ENCODE measurements at places on chromosomes 2 and 18.

GRCh38 chr2:151976945-151977353 lies 121.9 kb downstream of the CACNB4 start:
- DNase-seq: no peak

GRCh38 chr2:241898463-241899270 lies 29.1 kb downstream of the RTP5 start:
- no peak for DNase-seq

GRCh38 chr2:3414133-3414860 lies 34.8 kb downstream of the TRAPPC12 start:
- DNase-seq: no peak

GRCh38 chr18:7207366-7207915 lies 23.4 kb upstream of the LRRC30 start:
- DNase-seq: no peak

GRCh38 chr18:24502667-24503523 lies 42.5 kb downstream of the HRH4 start:
- DNase-seq: no peak

DNA sequence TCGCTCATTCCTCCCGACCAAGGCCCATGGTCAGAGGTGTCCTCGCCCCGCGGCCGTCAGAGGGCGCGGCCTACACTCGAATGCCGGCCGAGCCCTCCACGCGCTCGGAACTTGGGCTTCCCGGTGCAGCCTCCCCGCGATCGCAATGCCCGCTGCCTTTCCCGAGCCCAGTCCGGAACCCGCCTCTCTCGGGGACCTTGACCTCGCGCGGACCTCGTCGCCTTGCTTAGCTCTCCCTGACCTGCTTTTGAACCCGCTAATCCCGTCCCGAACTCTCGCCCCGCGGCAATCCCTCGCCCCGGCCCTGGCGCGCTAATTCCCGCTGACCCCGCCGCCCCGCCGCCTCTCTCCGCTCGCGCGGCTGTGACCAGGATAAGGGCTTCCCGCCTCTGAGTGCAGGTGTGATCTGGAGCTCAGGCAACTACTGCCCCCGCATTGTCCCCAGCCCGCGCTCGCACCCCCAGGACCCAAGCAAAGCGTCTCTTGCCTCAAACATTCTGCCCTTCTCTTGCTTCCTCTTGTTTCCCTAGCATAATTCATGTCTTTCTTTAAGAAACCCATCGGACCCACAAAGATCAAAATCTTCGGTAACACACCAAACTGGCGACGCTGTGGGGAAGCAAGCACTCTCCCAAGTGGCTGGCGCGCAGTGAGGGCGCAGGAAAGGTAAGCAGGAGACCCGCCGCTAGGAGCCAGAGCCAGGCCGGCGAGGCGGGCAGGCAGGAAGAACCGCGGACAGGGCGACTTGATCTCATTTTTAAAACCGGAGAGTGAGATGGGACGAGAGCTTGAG lies 46.6 kb upstream of the ATP6V1B1 start:
- DNase-seq: no peak

- no peak for DNase-seq
Measured at GRCh38 chr2:73891276-73891901, 1.4 kb upstream of the ACTG2 start.

- DNase-seq: no peak
Measured at GRCh38 chr2:20401489-20401835, 45.4 kb upstream of the RHOB start.
